Urothelium cell line (cell line): ENCODE measurements at places on chromosomes 2 and 18.

DNA sequence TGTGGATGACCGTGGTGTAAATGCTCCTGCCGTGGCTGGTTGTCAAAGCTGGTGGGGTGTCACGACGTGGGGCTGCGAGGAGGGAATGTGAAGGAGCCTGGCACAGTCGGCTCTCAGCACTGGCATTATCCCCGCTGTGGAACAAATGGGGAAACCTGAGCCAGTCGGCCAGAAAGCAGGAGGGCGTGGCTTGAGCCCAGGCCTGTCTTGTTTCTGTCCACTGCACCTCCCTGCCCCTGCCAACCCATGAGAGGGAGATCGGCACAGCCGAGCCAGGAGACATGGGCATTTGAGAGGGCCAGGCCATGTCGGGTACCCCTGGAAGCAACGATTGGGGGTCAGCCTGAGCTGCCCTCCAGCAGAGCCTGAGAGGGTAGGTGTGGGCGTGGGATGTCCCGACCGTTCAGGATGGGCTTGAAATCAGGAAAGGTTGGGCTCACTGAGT, 44.5 kb downstream of the PDIA6 start:
- DNase-seq, result no peak

GRCh38 chr2:7077660-7078267, 160.6 kb downstream of the RNF144A start:
- no peak for DNase-seq

GRCh38 chr18:9658087-9658641, 43.8 kb upstream of the PPP4R1 start:
- no peak for DNase-seq

GRCh38 chr18:23884681-23885375, 129.7 kb upstream of the TTC39C start:
- no peak for DNase-seq

GRCh38 chr2:200767111-200767885, 44.4 kb upstream of the BZW1 start:
- no peak for DNase-seq

DNA sequence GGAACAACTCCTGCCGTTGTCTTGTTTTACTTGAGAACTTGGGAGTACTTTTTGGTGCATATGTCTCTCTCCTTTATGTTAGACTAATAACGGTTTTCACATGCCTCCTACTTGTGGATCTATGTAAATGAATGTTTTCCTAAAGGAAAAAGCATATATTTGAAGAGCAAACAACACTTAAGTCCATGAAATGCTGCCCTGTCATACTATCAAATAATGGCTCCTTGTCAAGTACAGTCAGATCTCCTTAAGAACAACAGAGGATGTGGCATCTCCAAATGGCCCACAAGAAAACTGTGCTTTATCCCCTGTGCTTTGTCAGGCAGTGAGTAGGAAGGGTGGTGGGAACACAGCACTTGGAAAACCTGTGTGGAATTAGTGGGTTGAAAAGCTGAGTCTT, 198.2 kb downstream of the PTGR3 start:
- DNase-seq, result no peak

DNA sequence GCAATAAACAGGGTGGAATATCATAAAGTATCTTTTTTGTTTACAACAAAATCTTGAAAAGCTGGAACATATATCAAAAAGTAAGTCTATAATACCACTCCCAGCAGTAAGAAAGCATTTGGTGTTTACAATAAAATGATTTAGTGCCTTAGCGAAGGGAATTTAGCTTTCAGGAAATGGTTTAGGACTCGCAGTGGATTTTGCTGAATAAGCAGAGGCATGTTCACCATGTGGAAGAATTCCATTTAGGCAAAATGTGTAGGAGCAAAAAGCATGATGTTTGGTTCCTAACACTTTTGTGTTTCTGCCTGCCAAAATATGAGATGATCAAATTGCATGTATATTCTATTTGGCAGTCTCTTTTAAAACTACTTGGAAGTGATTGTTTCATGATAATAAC, 163.6 kb downstream of the AGPS start:
- no peak for DNase-seq

DNA sequence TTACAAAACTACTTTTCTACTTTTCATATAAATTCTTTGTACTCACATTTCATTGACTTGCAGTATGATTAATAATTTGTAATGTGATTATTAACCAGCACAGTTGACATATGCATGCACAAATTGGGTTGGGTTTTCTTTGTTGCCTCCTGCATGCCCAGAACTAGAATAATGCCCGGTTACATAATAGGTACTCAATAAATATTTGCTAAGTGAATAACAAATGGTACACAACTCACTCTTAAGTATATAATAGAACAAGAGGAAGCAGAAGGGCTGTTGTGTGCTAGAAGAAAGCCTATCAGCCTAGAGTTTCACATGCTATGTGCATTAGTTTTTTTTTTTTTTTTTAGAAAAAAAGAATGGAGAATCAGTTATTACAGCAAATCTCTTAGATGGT, 9.3 kb downstream of the RDH14 start:
- DNase-seq, result no peak

- DNase-seq, result no peak
Observed at GRCh38 chr2:31101701-31102100, 36.5 kb downstream of the GALNT14 start.

GRCh38 chr2:56127463-56128152, 56.2 kb upstream of the CCDC85A start:
- no peak for DNase-seq

DNA sequence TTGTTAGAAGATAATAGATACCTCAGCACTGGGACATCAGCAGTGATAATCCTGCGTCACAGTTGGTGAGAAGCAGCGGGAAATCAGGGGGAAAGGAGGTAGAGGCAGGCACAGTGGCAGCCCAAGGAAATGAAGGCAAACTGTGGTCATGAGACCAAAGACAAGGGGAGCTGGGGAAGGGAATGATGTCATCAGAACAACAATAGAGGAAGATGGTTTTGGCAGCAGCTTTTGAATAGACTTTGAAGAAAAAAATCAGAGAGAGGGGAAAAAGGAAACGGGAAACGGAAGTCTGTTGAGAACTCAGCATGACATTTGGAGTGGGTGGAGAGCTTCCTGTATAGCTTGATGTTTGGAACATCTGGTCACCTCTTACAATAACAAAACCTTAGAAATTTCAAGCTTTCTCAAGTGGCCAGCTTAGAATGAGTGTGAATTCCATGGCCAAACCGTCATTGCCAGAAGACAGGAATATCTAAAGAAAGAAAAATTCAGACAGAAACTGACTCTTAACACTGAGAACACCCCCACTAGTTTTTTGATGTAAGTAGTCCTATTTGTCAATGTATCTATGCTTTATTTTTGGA, 18.4 kb upstream of the YES1 start:
- DNase-seq, result peak; percentile 61

- DNase-seq, result no peak
Observed at GRCh38 chr2:239140346-239141020, 260.3 kb downstream of the HDAC4 start.

GRCh38 chr2:68806511-68807109, 64.6 kb downstream of the BMP10 start:
- peak; percentile 49 for DNase-seq
